Spleen (tissue), 13 donors: ENCODE measurements at places on chromosomes 3 and 15.

- DNase-seq = no peak
Observed at GRCh38 chr3:66014651-66015050, 24.1 kb downstream of the MAGI1 start.

- DNase-seq = peak; percentile 52
Observed at GRCh38 chr15:40466426-40467260, 4.1 kb upstream of the CHST14 start.

DNA sequence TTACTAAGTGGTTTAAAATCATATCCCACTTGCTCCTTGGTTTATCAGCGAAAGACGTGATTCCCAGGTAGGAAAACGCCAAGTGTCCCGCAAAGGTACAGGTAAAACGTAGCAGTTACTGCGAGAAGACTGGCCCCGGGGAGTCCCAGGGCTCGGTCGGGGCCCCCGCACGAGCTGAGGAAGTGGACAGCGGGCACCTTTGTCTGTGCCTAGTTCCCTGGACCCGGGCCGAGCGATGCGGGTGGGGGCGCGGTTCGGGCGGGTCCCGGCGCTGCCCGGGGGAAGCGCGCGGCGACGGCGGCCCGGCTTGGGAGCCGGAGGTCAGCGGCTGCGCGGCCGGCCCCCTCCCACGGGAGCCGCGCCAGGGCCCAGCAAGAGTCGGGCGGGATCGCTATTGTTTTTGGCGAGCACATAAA is 864 bp upstream of the NEO1 start:
- DNase-seq = no peak

- no peak for DNase-seq
Observed at GRCh38 chr3:49670940-49671290, 3.2 kb upstream of the APEH start.

- DNase-seq = no peak
Observed at GRCh38 chr15:70244978-70245542, 147.3 kb upstream of the TLE3 start.

GRCh38 chr15:83498801-83499200 is 51.7 kb downstream of the SH3GL3 start:
- DNase-seq = no peak

DNA sequence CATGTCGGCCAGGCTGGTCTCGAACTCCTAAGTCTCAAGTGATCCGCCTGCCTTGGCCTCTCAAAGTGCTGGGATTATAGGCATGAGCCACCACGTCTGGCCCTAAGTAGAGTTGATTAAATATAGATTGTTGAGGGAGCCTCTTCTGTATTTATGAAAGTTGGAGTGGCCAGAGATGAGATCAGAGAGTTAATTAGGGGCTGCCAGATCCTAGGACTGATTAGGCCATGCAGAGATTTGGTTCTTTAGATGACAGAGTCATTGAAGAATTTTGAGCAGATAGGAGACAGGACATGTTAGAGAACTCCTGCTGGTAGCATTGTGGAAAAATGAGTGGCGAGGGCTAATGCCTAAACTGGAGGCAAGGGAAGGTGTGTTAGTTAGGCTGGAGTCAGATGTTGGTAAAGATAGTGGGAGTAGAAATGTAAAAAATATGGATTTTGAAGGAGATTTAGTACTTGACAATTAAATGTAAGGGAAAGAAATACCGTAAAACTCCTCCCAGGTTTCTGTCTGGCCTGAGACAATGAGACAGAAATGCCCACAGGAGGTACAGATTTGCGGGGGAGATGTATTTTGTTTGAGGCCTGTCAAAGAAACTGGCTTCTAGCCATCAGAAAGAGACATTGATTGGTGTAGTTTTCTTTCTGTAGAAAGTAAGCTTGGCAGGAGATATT is 23.4 kb downstream of the SACM1L start:
- no peak for DNase-seq

DNA sequence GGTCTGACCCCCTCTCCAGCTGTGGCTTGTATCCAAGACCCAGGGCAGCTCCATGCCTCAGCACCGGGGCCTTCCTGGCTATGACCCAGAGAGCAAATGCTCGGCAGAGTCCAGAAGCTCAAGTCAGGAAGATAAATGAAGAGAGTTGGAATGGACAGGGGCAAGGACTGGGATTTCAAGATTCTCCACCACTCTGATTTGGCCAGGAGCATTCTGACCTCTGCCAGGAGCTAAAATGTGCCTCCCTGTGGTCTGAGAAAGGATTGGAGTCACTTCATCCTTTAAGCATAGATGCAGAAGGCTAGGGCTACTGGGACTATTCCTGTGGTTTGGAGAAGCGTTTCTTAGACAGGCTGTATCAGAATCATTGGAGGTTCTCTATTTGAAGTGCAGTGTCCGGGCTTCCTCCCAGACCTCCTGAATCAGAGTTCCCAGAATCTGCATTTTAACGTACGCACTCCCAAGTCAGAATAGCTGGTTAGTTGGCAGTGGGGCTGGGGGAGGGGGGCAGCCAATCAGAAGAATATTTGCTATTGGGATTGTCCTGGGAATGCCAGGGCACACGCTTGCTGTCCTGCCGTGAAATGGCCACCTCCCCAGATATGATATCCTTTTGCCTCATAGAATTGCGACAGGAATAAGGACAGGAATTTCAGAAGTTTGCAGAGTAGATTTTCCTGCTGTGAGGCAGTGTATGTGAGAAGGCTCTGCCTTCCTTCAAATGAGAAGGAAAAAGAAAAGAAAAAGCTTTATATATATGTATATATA is 57.4 kb downstream of the HRH1 start:
- DNase-seq = no peak

- DNase-seq = no peak
Observed at GRCh38 chr15:46677491-46677890, 1039.8 kb upstream of the SEMA6D start.

- no peak for DNase-seq
Observed at GRCh38 chr3:107629566-107629965, 106.8 kb downstream of the BBX start.

- peak; percentile 42 for DNase-seq
Observed at GRCh38 chr15:101168898-101169494, 82.9 kb downstream of the CHSY1 start.

GRCh38 chr3:178536211-178537079 is at the start of gene KCNMB2:
Gene KCNMB2 (plus strand): TSS chr3:178536436.
- no peak for DNase-seq

GRCh38 chr3:143814443-143814889 is 33.8 kb downstream of the SLC9A9 start:
- DNase-seq = no peak

- no peak for DNase-seq
Observed at GRCh38 chr3:125292015-125292414, 79.5 kb upstream of the SLC12A8 start.

DNA sequence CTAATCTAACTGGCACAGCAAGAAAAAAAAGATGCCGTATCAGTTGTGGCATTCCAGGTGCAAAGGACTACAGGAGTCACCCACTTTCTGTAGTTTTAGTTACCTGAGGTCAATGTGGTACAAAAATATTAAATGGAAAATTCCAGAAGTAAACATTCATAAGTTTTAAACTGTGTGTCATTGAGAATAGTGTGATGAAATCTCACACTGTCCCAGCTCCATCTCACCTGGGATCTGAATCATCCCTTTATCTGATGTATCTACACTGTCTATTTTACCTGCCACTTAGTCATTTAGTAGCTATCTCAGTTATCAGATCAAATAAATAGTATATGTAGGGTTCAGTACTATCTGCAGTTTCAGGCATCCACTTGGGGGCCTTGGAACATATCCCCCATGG is 26.7 kb downstream of the GBE1 start:
- no peak for DNase-seq

- peak; percentile 85 for DNase-seq
Observed at GRCh38 chr15:82045179-82045891, 483 bp downstream of the MEX3B start.

DNA sequence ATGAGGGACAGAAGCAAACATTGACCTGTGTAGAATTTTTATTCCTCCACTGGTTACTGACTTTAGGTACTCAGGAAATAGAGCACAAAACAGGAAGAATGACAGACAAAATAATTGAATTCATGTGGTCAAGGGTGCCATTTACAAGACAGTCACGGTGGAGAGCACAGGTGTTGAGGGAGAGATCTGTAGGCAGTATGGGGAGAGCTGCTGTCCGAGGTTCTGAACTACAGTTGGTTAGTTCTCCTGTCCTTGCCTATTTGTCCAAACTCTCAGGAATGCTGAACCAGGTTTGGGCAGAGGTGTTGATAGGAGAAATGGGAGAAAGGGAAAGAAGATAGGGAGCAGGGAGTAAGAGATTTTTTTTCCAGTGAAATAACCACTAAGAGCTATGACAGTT is 178.5 kb upstream of the ZBTB20 start:
- no peak for DNase-seq

DNA sequence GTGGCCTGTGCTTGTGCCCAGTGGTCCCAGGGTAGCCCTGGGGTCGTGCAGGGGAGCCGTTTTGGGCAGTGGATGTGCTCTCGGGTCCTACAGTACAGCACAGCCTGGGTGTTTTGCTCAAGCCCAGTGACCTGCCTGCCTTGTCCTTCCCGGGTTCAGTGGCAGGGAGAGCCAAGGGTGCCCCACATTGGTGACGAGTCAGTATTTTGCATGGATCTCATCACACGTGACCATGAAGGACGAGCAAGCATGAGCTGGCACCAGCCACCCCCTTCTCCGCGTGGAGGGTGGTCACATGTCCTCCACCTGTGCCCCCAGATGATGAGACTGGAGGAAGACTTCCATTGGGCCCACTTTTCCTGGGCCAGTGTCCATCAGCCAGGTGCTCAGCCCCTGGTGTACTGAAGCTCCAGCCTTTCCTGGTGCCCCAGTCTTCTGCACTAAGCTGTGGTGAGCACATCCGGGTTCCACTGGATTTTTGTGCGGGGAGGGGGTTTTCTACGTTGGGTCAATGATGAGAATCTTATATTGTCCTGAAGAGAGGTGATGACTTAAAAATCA is 197.5 kb downstream of the UBE3A start:
- DNase-seq = peak; percentile 68

GRCh38 chr3:42347928-42348327 is 62.5 kb downstream of the LYZL4 start:
- no peak for DNase-seq

- peak; percentile 79 for DNase-seq
Observed at GRCh38 chr3:15361494-15362214, 29.3 kb upstream of the SH3BP5 start.

DNA sequence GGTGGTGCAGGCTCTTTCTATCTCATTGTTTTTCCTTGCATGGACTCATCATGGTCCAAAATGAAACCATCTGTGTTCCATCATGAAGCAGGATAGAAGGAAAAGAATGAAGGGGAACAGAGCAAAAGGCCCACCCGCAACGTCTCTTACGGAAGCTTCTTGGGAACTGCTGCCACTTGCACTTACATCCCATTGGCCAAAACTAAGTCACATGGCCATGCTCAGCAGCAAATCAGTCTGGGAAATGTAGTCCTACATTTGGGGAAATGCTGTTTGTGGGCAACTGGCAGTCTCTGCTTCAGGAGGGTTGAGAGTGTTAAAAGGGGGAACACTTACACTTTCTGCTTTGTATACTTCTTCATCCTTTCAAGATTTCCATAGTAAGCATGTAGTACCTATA is 191.6 kb downstream of the SV2B start:
- DNase-seq = no peak

DNA sequence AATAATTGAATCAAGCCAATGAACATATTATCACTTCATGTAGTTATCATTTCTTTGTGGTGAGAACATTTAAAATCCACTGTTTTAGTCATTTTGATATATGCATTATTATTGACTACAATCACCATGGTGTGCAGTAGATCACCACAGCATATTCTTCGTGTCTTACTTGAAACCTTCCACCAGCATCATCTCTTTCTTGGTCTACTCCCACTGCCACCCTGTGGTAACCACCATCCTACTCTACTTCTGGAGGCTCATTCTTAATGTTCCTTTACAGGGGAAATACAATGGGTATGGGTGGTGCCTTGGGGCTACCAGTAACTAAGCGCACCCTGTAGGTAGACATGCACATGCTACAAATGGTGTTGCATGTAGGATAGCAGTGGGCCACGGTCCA is 25.4 kb downstream of the PXK start:
- no peak for DNase-seq

DNA sequence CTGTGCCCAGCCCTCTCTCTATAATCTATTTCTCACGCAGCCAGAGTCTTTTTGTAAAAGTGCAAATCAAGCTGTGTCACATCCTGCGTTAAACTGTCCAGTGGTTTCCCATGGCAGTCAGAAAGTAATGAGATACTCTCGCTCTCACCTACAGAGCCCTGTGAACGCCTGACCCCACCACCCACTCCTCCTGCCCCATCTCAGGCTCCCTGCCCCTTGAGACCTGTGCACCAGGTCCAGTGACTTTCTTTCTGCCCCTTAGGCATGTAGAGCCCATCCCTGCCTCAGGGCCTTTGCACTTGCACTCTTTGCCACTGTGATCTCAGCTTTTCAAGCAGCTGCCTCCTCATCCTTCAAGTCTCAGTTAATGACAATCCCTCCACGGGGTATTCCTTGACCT is 58.3 kb upstream of the RASGRP1 start:
- DNase-seq = no peak

DNA sequence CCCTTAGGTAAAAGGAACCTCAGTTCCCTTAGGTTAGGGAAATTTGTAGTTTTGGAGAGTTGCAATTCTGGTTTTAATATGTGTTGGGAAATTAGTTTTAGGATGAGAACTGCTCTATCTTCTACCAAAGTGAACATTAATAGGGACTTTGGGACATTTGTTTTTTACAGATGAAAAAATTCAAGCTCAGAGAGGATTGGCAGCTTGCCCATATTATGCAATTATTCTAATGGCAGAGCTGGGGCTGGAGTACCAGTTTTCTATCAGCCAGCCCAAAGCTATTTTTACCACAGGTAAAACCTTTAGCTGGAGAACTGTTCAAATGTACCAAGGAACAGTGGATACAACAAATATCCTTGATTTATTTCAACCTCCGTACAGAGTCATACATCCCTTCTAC is 127.0 kb downstream of the CPNE4 start:
- no peak for DNase-seq

DNA sequence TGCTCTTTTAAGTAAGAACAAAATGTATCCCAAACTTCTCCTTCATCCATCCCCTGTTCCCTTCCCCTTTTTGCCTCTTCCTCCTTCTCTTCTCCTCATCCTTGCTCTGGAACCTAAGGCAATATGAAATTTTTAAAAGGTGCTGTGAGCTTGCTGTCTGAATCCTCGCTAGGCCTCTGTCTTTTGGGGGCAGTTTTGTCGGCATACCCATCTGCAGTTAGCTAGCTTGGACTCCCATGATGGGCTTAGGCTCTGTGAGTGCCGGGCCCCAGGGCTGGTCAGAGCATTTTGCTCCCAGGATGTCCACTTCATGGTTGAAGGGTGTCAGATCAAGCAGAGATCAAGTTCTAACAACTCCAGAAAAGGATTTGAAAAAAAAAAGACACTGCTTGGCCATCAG is 18.6 kb downstream of the ZIC1 start:
- no peak for DNase-seq

GRCh38 chr3:112759210-112759609 is 87.5 kb downstream of the CD200R1L start:
- DNase-seq = no peak

DNA sequence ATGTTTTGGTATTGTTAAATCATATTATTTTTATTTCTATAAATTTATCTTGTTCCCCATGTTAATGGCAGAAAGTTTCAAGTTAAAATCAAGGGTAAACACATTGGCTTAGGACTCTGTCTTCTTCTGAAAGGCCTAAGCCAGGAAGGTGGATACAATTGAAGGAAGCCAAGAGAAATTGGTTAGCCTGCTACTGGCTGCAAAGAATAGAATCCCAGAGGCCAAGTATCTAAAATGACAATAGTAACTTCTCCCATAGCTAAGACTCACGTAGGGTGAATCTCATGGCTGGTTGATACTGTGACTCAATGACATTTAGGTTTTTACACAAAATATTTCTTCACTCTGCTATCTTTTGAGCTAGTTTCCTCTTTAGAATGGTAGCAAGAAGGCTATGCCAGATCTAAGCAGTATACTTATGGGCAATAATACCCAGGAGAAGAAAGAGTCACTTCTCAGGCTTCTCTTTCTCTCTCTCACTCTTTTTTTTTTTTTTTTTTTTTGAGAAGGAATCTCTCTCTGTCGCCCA is 621.5 kb upstream of the TBL1XR1 start:
- DNase-seq = no peak
